Activated effector memory CD4-positive, alpha-beta T cell treated with Interleukin-2 at 50 U/mL for 16 hours (primary cell): ENCODE measurements at places on chromosomes 6 and 20.

- no peak for DNase-seq
Observed at GRCh38 chr20:53918949-53919361, 151.4 kb downstream of the BCAS1 start.

DNA sequence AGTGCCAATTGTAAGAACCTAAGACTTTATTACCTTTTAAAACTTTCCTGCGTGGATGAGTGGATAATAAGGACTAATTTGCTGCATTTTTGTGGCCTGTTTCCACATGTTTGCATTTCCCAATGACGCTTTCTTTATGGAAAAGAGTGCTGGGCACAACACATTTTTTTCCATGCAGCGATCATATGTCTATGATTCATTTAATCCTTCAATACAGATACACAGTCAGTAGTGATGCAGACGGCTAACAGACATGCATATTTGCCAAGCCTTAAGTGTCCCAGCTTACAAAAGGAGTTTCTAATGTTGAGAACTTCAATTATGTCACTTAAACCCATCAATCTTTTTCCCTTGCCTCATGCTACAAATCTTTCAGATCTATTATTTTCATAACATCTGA lies 239.8 kb upstream of the PREP start:
- DNase-seq = no peak

GRCh38 chr20:40769677-40770285 lies 80.7 kb upstream of the MAFB start:
- no peak for DNase-seq

DNA sequence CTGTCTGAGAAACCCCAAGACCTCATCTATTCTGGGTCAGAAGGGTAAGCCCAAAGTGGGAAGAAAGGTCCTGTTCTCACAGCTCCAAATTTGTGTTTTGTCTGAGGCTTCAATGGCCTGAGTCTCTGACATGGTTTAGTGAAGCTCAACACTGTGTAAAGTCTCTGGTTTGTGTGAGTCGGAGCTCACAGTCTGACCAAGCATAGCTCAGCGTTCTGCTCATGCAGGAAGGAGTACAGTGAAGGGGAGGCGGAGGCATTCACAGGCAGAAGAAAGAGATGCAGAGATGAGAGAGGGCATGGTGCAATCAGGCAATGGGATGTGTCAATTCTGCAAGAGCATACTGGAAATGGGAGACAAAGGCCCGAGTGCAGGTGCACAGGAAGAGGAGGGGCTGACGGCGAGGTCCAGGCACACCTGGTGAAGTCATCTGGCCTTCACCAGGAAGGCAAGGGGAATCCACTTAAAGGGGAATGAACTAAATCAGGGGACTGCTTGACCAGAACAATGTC lies 463.0 kb upstream of the AGPAT4 start:
- no peak for DNase-seq

DNA sequence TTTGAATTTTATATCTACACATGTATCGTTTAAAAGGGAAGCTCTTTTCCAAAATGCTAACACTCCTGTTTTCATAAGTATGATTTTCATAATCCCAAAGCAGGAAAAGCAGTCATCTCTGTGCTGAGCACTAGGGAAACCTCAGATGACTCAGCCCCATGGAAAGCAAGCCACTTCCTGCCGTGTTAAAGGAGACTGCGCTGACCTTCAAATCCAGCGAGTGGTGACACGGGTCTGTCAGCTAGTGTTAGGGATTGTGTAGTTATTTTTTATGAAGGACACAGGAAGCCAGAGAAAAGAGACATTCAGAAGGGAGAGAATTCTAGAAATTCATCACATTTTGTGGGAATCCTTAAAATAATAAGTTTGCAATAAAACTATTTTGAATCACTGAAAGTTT lies 57.0 kb upstream of the CD93 start:
- no peak for DNase-seq

DNA sequence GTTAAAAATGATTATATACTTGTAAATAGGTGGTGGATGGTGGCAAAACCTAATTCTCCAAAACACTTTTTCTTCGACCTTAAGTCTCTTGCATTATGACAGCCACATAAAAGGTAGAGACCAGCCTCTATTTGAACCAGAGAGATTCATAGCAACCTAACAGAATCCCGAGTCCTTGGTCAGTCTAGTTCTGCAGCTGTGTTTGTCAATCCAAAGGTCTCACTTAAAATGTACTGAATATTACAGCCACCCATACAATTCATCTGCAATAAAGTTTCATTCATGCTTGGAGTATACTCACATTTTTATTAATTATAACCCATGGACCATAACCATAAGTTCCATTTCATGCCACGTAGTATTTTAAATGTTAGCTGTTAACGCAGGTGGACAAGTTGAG lies 87.2 kb downstream of the EPM2A start:
- DNase-seq = no peak

GRCh38 chr6:42403831-42404230 lies 47.9 kb downstream of the TRERF1 start:
- no peak for DNase-seq

DNA sequence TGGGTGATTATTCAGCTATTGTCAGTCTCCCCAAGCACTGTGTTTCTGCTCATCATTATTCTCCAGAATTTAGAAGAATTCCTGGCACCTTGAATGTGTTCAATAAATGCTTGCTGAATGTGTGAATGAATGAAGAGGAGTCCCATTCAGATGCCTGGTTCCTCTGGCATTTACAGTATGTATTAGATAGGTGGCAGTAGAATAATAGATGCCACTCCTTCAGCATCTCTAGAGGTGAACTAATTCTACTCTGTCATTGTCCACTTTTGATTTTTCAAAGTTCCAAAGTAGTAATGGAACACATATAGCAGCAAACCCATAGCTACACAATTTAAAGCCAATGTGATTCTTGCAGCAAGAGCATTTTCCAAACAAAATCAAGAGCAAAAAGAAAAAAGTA lies 118.9 kb upstream of the CEP162 start:
- DNase-seq = no peak

GRCh38 chr6:119542037-119542436 lies 192.5 kb upstream of the MAN1A1 start:
- DNase-seq = no peak

DNA sequence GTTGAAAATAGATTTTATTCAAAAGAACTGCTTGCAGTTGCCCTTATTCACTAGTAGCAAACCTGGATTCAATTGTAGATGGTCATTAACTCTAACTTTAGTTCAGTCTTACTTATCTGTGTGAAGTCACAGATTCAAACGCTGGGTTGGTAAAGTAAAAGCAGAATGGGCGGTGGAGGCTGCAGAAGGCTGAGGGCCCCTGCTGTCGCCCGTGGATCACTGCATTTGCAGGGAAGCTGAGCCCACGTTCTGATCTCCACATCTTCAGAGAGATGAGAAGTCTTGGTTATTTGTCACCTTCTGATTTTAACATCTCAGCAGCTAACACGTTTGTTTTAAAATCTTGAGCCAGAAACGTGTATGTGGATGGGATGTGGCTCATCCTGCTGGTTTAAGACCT lies 75.1 kb downstream of the SNX9 start:
- DNase-seq = no peak

DNA sequence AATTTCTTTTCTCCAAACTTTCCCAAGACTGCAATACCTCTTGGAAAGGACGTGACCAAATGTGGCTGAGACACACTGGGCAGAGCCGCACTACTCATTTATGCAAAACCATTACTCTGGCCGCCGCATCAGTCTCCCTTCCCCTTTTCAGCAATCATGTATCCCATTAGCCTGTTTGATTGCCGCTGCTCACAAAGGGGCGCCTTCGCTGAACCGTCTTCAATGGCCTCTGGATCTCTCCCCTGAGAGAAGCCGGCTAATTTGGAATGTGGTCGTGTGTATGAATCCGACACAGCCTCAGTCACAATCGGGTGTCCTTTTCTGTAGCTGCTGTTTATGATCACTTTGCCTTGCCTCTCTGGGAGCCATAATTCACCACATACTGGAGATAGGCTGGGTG lies 361.1 kb downstream of the ZFAND3 start:
- DNase-seq = no peak

DNA sequence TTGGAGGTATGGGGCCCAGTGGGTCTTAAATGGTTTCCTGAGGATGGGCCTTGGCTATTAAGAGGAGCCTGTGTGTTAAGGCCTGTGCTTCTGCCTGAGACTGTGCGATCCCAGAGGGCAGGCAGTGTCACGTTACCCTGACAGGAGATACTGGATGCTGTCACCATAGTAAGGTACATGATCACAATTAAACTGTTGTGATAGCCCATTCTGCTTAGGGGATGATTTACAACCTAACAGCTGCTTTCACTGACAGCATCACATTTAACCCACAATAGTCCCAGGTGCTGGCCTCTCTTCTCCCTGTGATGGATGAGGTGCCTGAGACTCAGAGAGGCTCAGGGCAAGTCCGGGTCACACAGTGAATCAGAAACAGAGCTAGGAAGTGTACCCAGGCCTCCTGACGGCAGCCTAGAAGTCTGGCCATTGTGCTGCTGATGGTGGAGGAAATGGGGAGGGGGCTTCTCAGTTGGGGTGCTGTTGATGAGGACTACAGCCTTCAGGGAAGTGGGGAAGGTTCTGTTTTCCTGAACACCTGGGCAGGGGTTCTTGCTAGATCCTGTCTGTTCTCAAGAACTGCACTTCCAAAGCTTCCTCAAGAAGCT lies 97.3 kb downstream of the MDGA1 start:
- DNase-seq = no peak

GRCh38 chr20:1381753-1382591 lies 10.9 kb downstream of the FKBP1A start:
- DNase-seq = no peak

DNA sequence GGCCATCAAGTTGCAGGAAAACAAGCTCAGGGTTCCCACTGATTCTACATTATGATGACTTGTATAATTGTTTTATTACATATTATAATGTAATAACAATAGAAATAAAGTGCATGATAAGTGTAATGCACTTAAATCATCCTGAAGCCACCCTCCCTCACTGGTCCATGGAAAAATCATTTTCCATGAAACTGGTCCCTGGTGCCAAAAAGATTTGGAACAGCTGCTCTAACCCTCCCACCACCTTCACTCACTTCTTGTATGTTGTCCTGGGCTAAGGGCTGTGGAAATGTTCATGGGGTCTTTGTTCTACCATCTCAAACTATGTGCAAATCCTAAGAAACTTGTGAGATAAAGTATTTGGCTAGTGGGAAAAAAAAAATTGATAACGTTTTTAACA lies 133.8 kb downstream of the LRRC1 start:
- DNase-seq = no peak

DNA sequence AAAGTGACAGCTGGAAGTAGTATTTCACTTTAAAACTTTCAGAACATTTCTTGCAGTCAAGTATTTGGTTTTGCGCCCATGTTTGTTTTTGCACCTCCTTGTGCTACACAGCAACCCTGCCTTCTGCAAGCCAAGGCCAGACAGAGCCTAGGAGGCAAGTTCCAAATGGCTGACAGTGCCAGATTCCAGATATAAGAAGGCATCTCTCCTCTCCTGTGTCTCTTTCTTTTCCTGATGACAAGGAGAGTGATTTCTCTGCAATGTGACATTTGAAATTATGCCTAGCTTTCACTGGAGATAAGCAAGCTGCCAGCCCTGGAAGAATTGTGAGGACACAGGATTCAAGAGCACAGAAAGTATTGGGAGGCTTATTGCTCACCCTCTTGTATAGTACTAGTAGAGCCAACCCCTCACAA lies 149.1 kb upstream of the TENT5A start:
- no peak for DNase-seq

- DNase-seq = no peak
Observed at GRCh38 chr6:164967102-164967501, 342.3 kb downstream of the C6orf118 start.

GRCh38 chr6:134826889-134827737 lies 122.8 kb downstream of the ALDH8A1 start:
- no peak for DNase-seq

DNA sequence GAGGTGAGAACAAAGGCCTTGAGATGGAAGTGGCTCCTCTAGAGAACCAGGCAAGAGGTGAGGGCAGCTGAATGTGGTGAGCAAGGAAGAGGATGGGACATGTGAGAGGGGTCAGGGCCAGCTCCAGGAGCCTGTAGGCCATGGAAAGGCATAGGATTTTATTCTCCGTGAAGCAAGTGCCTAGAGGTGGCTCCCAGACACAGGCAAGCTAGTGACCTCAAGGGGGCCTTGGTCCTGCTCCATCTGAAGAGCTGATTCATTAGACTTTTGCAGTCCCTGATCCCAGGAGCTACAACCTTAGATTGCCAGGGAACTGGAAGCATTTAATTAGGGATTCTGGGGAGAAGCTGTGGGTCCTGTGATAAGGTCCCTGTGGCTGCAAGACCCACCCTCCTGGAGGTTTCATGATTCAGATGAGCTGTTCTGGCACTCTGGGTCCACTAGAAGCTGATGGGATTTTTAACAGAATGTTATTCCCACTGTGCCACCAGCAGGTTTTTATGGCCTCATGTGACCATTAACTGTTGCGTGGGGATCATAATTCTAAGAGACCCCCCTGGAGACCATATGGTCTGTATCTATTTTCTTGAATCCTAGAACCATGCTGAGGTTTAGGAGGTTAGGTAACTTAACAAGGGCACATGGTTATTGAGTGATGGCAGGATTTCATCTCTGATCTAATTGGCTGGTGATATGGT lies 90.5 kb downstream of the ELOVL5 start:
- no peak for DNase-seq

DNA sequence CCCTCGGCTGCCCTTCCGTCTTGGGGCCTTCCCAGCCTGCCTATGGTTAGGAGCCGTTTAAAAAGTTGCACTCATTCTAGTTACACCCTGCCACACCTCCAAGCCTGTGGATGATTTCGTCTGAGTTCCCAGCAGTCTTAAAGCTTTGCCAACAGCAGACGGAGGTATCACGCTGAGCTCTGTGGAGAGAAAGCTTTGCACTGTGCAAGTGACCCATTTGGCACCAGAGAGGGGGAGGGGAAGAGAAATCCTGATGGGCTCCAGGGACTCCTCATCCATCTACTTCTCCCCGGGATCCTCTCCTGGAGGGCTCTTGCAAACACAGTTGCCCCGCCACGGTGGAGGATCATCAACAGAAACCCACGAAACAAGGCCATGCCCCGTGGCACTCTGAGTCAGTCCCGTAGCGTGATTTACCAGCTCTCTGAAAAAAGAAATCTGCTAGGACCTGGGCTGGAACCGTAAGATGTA lies 98.8 kb upstream of the CITED2 start:
- DNase-seq = no peak

- DNase-seq = no peak
Observed at GRCh38 chr6:13794184-13794583, 20.2 kb downstream of the MCUR1 start.

DNA sequence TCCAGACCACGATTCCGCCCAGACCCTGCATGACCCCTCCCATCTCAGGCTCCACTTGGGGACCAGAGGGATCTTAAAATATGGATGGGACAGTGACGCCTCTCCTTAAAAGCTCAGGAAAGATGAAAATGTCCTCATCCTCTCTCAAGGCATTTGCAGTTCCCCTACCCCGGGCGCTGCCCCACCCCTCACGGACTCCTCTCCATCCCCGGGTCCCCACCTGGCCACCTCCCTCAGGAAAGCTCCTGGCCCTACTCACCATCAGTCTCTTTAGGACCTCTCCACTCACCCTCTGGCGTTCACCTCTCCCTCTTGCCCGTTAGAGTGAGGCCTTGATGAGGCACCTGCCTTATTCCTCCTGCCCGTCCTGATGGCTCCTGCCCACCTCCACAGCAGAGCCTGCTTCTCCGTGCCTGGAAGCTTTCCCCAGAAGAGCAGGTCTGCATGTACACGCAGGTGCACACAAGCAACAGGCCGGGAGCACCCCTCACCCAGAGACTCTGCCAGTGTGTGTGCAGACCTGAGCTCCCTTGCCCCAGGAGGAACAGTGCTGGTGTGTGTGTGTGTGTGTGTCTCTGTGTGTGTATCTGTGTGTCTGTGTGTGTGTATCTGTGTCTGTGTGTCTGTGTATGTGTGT lies 105.6 kb upstream of the NXT1 start:
- no peak for DNase-seq

- DNase-seq = no peak
Observed at GRCh38 chr6:127391094-127391953, 47.9 kb upstream of the ECHDC1 start.

GRCh38 chr6:160173806-160174527 lies 52.4 kb downstream of the SLC22A1 start:
- no peak for DNase-seq
